ENCODE measurements at places on chromosomes 7 and 10.

DNA sequence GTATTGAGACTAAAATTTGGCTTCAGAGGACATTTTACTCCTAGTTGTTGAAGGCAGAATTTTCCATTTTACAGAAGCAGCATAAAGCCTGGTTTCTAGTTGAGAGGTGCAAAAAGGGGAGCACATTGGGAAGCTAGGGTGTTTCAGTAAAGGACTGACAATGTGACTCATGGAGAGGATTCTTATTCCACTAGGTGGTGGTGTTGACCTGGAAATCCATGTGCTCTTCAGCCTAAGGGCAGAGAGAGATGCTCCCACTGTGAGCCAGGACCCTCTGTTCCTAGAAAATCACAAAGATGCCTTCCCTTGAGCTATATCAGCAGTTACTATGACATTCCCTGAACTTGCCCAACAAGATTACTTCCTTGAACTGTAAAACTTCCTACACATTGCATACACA lies 687.8 kb downstream of the IPMK start:
- DNase-seq: no peak

DNA sequence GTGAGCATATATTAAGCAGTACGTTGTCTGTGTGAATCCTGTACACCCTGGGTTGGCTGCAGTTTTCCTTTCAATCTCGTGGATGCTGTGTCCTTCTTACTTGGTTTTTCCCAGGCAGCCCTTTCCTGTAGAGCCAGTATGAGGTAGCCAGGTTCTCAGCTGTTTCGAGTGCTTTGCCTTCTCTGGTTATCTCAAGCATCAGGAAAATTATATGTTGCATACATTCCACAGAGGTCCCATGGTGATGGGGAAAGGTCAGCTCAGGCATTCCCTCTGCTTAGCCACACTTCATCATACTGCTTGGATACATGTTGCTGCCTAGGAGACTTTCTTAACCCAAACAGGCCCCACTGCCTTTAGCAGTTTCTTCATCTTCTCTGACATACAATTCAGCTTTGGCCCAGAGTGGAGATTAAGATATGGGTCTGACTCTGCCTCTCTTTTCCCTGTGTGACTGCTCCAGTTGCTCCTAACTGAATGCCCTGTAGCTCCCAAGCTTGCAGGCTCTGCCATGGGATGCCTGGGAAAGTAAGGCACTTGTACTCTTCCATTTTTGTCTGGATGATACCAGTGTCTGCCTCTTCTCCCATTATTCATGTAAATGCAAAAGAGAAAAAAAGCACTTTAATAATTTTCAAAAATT lies 11.3 kb downstream of the GNAI1 start:
- no peak for DNase-seq

DNA sequence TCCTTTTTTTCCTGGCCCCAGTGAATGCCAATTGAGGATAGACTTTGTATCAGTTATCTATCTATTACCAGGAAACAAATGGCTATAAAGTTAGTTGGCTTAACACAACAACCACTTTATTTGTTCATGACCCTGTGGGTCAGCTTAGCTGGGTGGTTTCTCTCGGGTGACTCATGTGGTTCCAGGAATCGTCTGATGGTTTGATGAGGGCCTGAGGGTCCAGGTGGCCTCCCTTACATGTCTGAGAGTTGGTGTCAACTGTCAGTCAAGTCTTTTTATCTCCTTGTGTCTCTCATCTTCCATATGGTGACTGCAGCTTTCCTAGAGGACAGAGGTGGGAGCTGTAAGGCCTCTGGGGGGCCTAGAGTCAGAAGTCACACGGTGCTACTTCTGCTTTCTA lies 15.3 kb upstream of the MAPK8 start:
- DNase-seq: no peak

GRCh38 chr7:143292876-143293275 lies 4.7 kb downstream of the CASP2 start:
- DNase-seq: no peak

DNA sequence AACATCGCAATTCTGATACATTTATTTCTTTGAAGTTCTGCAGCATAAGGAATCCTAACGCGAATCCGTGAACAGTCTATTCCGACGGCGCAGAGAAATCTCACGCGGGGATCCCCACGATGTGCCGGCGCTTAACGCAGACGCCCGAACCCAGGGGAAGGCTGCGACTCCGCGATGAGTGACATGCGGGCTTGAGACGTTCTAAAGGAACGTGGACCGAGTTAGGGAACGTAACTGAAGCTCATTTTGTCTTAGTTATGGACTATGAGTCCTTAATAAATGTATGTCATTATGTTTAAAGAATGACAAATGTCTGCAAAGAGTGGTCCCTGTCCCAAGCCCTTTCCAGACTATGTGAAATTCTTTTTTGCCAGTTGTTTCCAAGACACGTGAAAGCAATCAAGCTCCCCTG lies 995 bp upstream of the PARD3 start:
- DNase-seq: no peak

GRCh38 chr7:29480451-29480850 lies 83.2 kb upstream of the PRR15 start:
- no peak for DNase-seq

DNA sequence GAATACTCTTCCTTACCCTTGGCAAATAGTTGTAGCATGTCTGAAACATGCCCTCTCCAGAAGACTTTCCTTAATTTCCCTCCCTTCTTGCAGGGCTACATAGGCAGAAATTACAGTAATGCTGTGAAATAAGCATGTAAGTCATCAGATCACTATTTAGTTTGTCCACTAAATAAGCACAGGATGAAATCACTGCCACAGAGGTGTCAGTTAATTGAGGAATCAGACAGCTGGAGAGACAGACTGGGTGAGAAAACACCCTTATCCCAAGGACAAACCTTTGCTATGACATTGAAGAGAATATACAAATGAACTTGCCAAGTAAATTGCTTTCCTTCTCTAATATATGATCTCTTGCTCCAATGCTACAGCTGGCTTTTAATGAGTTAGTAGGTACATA lies 129.3 kb downstream of the CHRM2 start:
- no peak for DNase-seq

DNA sequence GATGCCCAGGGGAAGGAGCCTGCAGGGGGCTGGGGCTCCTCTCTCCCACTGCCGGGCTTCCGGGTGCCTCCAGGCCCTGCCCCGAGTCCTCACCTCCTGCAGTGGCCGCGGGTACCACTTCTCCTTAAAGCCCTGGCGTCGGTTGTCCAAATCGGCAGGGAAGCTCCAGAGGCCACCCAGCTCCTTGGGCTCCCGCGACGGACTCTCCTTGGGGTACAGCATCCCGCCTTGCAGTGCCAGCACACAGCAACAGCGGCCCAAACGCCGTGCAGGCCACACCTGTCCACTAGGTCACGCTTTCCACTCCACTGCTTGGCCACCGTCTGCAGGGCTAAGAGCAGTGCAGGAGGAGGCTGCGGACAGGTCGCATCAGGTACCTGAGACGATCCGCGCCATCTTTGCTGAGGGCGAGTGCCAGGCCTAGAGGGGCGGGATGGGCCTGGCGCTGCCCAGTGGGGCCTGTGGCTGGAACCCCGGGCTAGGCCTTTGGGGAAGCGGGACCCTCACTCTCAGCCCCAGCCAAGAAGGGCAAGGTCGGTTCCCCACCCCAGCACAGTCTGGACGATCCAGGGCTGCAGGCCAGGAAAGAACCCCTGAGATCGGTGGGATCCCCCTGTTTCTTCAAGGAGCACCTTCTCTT lies 47.7 kb upstream of the ZNF479 start:
- no peak for DNase-seq

- no peak for DNase-seq
These were observed 458.0 kb upstream of the GALNT17 start for GRCh38 chr7:70673778-70674570.

- DNase-seq: no peak
These were observed 24.3 kb downstream of the GRID2IP start for GRCh38 chr7:6526997-6527378.

DNA sequence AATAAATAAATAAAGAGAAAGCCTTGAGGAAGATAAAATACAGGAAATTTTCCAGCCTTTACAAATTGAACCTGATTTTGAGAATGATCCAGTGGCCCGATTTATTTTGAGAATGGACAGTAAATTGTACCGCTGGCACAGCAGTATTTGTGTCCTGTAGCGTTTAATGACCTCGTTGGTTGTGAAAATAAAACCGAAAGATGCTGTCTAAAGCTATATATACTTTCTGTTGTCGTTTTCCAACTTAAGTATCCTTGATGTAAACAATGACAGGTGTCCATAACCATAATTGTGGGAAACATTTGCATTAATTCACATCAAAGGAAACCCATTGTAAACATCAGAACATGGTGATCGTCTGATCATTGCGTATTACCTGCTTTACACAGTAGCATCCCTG lies 38.8 kb downstream of the TBXAS1 start:
- no peak for DNase-seq

DNA sequence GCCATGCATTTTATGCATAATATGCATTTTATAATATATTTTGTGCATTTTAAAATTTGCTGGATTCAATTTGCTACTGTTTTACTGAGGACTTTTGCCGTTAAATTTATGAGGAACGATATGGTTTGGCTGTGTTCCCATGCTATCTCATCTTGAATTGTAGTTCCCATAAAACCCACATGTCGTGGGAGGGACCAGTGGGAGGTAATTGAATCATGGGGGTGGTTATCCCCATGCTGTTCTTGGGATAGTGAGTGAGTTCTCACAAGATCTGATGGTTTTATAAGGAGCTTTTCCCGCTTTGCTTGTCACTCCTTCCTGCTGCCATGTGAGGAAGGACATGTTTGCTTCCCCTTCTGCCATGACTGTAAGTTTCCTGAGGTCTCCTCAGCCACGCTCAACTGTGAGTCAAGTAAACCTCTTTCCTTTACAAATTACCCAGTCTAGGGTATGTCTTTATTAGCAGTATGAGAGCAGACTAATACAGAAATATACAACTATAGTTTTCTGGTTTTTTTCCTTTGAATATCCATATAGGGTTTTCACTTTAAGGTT lies 201.4 kb upstream of the SH2B2 start:
- no peak for DNase-seq

GRCh38 chr7:14158111-14158510 lies 168.6 kb upstream of the ETV1 start:
- no peak for DNase-seq

DNA sequence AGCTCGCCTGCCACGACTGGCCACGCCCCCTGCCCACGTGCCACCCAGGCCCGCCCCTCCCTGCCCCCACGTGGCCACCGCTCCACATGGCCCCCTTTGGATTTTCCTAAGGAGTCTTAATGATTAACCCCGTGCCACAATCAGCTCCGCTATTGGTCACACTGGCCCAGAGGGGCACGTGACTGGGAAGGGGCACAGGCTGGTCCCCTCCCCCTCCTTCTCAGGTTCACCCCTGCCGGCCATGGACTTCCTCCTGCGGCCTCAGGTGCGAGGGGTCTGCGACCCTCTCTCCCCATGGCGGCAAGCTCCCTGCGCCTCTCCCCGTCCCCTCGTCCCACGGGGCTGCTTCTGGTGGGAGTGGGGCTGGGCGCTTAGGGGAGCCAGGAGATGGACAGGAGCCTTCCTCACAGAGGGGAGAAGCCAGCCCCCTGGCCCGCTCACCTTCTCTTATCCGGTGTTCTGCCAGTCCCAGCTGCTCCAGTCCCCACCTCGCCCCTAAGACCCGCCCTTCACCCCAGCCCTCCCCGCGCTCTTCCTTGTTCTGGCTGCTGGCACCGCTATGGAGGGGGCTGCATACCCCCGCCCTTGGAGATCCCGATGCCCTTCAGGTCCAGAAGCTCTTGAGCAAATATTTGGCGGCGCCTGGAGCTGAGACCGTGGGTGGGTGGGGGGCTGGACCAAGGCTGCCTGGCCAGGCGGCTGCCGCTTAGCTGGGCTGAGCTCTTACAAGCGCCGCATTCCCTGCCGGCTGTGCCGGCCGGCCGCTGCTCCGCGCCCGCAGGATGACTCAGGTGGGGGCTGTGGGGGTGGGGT lies 3.2 kb downstream of the SLC4A2 start:
- DNase-seq: peak; percentile 99

- no peak for DNase-seq
These were observed 192.9 kb downstream of the EVX1 start for GRCh38 chr7:27435461-27435860.

GRCh38 chr7:106065575-106066500 lies 46.3 kb downstream of the SYPL1 start:
- DNase-seq: no peak

DNA sequence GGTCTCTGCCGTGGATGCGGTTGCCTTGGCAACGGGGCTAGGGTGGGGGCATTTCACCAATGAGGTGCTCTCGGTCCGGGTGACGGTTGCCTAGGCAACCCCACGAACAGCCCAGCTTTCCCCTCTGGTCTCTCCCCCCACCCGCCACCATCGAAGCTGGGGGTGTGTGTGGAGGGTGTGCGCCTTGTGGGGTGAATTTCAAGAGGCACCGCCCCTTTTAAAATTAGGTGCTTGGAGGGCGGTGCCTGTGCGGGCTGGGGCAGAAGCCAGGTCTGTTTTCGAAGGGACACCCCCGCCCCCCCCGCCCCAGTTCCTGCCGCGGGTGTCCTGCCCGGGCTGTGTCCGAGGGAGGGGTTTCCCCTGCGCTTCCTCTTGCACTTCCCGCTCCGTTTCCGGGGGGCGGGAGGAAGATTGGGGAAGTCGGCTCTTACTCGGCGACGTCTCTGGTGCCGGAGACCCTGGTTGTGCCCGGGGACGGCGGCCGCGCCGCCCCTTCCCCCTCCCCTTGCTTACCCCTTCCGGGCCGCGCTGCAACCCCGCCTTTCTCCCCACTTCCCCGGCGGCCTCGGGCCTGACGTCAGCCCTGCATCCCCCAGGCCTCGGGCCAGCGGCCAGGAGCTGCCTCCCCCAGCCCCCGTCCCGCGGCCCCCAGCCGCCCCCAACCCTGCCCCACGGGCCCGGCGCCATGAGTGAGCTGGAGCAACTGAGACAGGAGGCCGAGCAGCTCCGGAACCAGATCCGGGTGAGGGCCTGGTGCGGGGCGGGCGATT lies 2.2 kb downstream of the GNB2 start:
- peak; percentile 70 for DNase-seq

Measured in D721Med (cell line).